Uterus (tissue), 4 donors: ENCODE measurements at places on chromosomes 6 and 20.

- no peak for DNase-seq
Observed at GRCh38 chr6:22830463-22830862, 261.1 kb downstream of the HDGFL1 start.

- DNase-seq: no peak
Observed at GRCh38 chr20:24033151-24033550, 44.6 kb upstream of the GGTLC1 start.

GRCh38 chr20:40320517-40321011 is 368.5 kb downstream of the MAFB start:
- no peak for DNase-seq

DNA sequence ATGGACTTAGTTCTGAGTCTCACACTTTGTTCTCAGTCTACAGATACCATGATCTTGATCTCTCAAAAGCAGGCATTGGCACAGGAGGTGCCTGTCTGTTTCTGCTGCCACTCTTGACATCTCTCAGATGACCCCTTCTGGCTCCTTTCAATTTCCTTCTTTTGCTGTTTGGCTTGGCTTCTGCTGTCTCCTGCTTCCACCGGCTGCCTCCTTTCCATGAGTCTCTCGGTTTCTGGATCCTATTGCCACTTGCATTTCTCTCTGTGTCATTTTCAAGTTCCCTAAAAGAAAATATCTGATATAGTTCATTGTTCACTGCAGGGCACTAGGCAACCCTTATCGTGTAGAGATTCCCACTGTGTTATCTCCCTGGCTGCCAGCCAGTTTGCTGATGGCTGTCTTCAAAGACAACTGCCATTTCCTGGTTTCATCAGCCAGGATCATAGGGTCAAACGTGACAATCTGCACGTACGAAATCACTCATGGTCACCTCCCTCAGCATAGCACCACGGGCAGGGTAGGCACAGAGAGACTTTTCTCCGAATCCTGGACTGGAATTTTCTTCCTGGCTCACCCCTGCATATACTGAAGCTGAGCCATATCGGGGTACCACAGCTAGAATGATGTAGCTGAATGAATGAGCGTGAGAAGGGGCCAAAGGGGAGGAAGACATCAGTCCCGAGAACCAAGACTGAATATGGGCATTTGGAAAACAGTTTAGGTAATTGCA is 144.6 kb upstream of the TMEM170B start:
- no peak for DNase-seq

GRCh38 chr20:51574248-51575033 is 31.9 kb upstream of the NFATC2 start:
- DNase-seq: no peak

DNA sequence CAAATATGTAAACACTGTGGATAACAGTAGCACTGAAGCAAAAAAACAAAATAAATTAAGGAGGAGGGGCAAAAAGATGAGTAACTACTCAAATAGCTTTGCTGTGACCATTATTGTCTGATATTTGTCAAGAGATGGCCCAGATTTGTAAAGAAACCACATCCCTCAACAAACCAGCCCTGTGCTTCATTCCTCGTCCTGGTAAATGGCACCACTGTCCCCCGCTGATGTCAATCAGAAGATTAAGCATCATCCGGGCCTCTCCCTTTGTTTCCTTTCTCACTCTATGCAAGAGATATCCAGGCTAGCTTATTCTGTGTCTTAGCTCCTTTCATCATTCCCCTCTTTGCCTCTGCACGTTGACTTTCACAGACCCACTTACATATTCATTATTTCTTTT is 259.0 kb downstream of the SYNE1 start:
- no peak for DNase-seq

DNA sequence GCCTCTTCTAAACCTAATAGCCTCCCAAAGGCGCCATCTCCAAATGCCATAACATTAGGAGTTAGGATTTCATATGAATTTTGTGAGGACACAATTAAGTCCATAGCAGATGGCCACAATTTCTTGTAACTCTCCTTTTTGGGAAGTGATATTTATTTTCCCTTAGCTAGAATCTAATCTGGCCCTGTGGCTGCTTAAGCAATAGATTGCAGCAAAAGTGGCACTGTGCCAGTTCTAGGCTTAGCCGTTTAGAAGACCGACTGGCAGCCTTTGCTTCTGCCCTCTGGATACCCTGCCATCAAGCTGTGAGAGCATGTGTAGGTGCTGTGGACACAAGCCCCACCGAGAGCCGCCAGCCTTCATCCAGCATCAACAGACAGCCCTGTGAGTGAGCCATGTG is 15.9 kb upstream of the ADGB start:
- no peak for DNase-seq

- no peak for DNase-seq
Observed at GRCh38 chr20:41259309-41259708, 58.2 kb downstream of the ZHX3 start.

DNA sequence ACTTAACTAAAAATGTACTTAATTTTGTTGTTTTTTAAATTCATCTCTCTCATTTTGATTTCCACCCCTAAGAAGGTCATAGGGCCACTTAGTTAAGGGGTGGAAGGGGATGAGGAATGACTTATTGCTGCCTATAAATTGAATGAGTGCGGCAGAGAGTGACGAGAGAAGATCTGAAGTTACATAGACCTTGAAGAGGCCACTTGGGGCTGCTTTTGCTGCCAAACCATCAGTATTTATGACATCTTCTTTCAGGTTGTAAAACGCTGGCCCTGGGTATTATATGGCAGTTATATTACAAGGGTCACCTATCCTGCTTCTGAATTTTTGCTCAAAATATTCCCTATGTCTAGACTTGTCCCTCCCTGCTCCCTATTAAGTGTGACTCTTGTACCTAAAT is 119.6 kb upstream of the RIMS1 start:
- no peak for DNase-seq

DNA sequence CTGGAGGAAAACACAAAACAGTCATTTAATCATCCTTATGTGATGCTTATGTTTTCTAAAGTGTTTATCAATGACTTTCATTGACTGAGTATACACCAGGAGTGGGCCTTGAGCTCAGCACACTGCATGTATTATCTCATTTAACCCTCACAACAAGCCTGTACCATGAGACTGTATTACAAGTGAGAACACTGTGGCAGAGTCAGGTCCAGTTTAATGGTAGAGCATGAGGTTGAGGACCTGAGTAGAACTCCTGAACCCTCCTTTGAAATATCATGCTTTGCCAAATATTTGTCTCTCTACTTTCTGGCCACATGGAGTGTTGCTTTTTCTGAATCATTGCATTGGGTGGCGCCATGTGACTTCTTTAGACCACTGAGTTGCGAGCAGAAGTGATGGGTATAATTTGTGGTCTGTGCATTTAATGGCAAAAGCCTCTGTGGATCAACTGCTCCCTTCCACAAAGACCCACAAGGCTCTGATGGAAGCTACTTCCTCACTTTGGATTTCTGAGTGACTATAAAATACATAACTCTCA is 65.0 kb upstream of the SIRPG start:
- no peak for DNase-seq

- no peak for DNase-seq
Observed at GRCh38 chr20:40431611-40432010, 257.4 kb downstream of the MAFB start.

DNA sequence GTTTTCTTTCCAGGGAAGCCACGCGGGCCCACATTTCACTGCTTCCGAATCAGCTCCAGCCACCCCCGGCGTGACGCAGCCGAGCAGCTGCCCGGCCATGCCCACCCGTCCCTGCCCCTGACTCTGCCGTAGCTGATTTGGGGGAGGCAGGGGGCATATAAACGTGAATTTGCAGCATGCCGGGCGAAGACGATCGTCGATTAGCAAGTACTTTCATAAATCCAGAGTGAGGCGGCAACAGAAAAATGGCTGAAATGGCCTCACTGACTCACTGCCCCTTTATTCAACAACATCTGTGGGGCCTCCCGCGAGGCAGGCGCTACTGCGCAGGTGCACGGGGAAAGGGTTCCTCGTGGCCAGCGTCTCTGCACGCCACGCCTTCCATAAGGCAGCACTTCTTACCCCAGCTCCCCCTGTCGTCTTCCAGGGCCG is 118.0 kb downstream of the DLL1 start:
- DNase-seq: no peak

DNA sequence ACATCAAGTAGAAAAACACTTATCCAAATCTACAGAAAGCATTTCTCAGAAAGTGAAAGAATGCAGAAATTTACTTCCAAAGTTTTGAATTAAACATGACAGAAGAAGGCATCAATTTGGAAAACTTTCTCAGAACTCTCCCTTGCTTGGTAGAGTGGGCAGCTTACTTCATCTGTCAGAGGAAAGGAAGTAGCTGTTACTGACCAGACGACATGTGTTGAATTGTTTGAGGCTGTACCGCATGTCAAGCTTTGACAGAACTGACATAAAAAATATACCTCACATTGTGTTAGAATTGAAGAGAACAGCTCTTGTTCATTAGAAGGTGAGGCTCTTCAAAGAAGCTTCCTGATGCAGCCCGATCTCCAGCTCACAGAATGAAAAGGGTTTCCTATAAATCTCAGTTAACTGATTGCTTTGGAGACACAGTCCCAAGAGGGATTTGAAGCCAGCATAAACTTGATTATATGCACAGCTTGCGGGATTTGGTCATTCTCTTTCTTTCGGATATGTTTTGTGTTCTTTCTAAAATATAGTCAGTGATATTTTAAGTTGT is 190.7 kb downstream of the PLCB1 start:
- no peak for DNase-seq

DNA sequence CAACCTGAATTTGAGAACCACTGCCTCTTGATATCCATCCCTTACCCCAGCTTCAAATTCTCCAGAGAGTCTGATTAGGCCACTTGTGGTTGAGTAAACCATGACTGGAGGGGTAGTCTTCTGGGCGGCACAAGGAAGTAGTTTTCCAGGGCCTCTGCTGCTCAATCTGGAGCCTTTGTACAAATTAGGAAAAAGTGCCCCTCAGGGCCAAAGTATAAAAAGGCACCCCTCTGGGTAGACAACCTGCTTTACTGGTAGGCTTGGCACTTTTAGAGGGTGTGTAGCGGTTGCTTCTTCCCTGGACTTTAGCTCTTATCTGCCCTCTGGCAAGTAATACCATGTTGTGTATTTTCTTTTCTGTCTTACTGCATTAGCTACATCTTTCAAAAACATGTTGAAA is 32.9 kb upstream of the RPL7L1 start:
- no peak for DNase-seq

DNA sequence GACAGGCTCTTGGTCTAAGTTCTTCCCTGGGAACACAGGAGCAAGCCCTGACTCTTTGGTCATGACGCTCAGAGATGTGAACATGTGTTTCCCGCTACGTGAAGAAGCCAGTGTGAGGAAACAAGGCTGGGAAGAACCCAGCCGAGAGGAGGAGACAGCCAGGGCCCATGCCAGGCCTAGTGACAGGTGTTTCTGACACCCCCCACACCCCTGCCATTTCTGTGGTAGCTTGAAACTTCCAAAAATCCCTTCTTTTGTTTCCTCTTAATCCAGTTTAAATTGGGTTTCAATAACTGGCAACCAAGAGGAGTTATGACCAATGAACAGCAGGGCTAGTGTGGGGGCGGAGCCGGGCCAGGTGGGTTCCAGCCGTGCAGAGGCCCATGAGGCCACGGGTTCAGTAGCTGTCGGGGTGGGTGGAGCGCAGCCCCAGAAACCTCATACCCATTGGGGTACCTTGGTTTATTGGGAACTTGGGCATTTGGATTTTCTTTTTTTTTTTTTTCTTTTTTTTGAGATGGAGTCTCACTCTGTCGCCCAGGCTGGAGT is 33.5 kb downstream of the WRNIP1 start:
- DNase-seq: no peak
